Stimulated activated CD8-positive, alpha-beta memory T cell treated with anti-CD3 and anti-CD28 coated beads, Interleukin-15, amount 100 ng/mL, for 48 hours (primary cell): ENCODE measurements at places on chromosomes 3 and 15.

DNA sequence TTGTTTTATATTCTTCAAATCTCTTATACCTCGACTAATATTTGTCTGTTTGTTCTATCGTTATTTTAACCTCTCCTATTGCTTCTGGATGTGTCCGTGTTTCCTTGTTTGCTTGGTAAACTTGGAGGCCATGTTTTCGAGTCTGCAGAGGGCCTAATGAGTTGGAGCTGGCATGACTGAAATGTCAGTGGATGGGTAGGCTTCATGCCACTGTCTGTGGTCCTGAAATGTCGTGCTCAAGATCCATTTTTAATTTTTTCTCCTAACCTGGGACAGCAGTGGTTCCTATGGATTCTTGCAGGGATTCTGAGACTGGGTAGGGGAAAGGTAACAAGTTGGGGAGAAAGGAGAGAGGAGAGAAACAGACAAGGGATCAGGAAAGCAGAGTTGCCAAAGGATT lies 18.8 kb upstream of the GASK1A start:
- DNase-seq, result no peak

DNA sequence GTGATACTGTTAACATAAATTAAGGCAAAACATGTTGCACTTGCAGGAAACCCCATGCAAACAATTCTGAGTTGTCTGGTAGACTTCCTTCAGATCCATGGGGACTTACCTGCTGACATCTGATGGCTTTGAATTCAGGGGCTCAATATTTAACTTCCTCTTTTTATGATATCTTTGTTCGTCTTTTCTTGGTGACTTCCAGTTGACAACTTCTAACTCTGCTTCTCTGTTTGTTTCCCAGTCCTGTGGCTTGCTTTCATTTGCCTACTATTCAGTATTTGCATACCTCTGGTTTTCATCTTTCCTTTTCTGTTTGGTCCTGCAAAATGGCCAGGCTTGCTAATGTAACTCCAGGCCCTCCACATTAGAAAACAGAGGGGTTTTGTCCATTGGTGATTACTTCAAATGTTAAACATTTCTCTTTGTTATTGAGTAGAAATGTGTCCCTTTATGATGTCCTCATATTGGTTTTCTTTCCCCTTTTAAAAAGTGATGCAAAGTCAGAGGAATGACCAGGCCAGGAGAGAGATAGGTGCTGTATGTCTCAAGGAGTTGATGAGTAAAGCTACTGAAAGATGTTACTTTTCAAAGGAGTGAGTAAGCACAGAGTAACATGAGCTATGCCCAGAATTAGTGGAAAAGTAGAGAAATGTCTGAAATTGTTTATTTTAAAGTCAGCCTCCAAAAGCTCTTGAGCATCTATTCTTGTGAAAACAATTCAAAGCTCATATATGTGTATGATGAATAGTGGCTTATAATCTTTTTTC lies 335.9 kb downstream of the LPP start:
- DNase-seq, result no peak

DNA sequence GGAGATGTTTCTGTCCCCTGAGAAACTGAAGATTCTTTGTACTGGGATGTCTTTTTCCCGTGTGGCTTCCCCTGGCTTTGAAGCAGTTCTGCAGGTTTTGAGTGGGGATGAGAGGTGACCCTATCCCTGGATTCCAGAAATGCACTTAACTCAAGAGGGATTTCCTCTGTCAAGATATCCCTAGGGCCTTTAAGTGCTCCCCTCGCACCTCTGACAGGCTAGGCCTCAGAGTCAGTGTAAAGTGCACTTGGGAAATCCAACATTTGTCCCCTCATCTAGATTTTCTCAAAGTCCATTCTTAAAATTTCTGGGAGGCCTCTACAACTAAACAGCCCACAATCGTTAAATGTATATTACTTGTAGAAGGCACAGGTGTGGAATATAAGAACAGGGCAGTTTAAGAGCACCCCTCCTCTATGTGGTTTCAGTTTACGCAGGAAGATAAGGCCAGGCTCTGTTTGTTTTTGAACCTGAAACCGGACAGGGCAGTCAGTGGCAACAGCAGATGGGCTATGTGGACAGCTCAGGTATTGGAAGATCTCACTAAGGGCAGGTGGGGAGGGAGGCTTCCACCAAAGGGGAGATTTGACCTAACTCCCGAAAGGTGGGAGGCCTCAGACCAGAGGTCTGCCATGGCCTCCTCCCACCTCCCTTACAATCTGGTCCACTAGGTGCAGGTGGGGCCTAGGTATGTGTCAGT lies 4.8 kb downstream of the C3orf52 start:
- no peak for DNase-seq

DNA sequence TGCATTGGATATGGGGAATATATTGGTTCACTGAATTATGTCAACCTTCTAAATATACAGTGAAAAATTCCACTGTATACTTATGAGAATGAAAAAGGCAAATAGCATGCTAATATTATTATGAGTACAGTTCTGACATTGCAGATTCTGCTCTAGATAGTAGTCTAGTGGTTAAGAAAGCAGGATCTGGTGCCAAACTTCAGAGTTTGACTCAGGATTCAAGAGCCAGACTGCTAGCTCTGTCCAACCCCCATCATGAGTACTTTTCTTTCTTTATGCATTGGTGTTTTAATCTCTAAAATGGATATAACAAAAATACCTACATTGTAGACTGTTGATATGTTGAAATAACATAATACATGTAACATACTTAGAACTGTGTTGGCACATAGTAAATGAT lies 57.3 kb upstream of the PLSCR4 start:
- no peak for DNase-seq

DNA sequence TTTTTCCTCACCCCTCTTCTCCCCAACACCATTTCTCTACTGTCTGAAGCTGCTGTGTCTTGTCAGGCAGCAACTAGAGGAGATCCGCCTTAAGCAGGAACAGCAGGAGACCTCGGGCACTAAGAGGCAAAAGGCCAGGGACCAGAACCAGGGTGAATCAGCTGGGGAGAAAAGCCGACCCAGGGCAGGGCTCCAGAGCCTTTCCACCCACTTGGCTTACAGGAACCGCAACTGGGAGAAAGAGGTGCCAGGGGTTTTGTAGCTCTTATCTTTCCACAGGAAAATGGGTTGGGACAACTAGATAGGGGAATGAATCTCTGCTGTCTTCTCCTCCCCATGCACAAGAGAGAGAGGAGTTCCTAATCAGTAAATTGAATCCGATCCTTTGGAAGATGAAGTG lies 3.0 kb upstream of the NGRN start:
- DNase-seq, result no peak

DNA sequence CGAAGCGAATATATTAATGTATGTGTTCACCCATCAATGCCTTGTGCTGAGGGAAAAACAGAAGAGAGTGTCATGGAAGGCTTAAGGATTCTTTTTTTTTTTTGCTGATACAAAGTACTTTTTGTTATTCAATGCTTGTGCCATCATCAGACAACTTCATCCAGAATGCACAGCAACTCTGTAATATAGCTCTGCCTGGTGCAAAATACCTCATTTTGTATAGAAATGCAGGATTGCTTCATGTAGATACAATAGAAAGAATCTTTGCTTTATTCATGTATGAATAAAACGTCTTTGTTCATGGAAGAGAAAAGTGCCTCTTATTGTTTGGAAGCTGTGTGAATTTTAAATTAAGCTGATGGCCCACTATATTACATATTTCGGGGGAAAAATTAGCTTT lies 62.9 kb downstream of the SH3GL3 start:
- DNase-seq, result no peak

DNA sequence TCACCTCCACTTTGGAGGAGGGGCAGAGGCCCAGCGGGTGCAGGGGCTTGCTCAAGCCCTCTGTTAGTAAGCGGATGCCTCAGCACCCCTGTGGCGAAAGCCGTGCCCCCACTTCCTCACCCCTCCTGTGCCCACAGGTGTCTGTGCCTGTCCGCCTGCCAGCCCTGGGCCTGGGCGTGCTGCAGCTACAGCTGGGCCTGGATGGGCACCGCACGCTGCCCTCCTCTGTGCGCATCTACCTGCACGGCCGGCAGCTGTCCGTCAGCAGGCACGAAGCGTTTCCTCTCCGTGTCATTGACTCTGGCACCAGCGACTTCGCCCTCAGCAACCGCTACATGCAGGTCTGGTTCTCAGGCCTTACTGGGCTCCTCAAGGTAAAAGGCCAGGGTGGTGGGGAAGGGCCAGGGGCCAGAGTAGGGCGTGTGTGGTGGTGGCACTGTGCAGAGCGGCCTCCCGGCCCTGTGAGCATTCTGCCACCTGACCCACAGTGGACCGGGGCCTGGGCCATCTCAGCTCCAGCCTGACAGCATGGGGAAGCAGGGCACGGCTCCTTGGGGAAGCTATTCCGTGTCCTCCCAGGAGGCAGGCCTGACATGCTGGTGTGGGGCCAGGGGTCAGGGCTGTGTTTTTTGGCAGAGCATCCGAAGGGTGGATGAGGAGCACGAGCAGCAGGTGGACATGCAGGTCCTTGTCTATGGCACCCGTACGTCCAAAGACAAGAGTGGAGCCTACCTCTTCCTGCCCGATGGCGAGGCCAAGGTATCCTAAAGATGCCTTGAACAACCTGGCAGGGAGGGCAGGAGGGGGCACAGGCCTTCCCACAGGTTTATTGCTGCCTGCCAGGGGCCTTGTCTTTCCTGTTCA lies 9.0 kb downstream of the MAN2A2 start:
- no peak for DNase-seq
